ENCODE measurements at places on chromosomes 7 and 10. TPM values are rescaled to one million over a fixed set of nuclear protein-coding genes. Genes with fewer than 3 reads are reported as not detected.

The AKR1C8 gene
- total RNA-seq = not detected

The CPEB3 gene
- 1.1 TPM for total RNA-seq

The POLR3A gene
- 37.6 TPM for total RNA-seq

The FRAT2 gene
- 128 TPM for total RNA-seq

The TMEM236 gene
- not detected for total RNA-seq

The PPP1R3C gene
- total RNA-seq = 1.2 TPM

The PNLIPRP3 gene
- not detected for total RNA-seq
